Activated CD8-positive, alpha-beta T cell treated with anti-CD3 and anti-CD28 coated beads for 36 hours (primary cell): ENCODE measurements at places on chromosomes 4 and X. TPM values are rescaled to one million over a fixed set of nuclear protein-coding genes. Genes with fewer than 3 reads are reported as not detected.

- H3K36me3 ChIP-seq, result no peaks in the 10 kb centered on the region
- no peaks in the 10 kb centered on the region for H3K27me3 ChIP-seq
- H3K4me3 ChIP-seq, result no peak overlapping the region
- H3K4me1 ChIP-seq, result no peaks in the 10 kb centered on the region
- H3K27ac ChIP-seq, result no peak overlapping the region
Observed at GRCh38 chr4:126756050-126756829, 876.5 kb upstream of the INTU start.

DNA sequence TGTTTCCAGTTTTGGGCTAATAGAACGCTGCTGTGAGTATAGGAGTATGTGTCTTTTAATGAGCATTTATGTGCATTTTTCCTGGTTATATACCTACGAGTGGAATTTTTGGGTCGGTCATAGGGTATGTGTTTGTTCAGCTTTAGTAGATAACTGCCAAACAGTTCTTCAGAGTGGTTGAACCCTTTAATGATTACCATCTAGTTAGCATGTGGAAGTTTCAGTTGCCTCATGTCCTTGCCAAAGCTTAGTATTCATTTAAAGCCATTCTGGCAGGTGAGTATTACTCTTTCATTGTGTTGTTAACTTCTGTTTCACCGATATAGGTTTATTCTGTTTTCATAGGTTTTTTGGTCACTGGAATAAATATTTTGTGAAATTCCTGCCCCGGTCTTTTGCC lies 229.1 kb downstream of the ARHGAP10 start:
- H3K36me3 ChIP-seq, result no peaks in the 10 kb centered on the region
- H3K27me3 ChIP-seq, result no peaks in the 10 kb centered on the region
- no peaks in the 10 kb centered on the region for H3K4me1 ChIP-seq
- no peak overlapping the region for H3K27ac ChIP-seq
- no peak for DNase-seq
- no peak overlapping the region for H3K4me3 ChIP-seq

- no peak overlapping the region for H3K4me3 ChIP-seq
- no peak overlapping the region for H3K27ac ChIP-seq
- no peak for DNase-seq
- H3K4me1 ChIP-seq, result no peaks in the 10 kb centered on the region
- H3K27me3 ChIP-seq, result no peaks in the 10 kb centered on the region
Observed at GRCh38 chrX:35787867-35788266, 10.3 kb upstream of the MAGEB16 start.

DNA sequence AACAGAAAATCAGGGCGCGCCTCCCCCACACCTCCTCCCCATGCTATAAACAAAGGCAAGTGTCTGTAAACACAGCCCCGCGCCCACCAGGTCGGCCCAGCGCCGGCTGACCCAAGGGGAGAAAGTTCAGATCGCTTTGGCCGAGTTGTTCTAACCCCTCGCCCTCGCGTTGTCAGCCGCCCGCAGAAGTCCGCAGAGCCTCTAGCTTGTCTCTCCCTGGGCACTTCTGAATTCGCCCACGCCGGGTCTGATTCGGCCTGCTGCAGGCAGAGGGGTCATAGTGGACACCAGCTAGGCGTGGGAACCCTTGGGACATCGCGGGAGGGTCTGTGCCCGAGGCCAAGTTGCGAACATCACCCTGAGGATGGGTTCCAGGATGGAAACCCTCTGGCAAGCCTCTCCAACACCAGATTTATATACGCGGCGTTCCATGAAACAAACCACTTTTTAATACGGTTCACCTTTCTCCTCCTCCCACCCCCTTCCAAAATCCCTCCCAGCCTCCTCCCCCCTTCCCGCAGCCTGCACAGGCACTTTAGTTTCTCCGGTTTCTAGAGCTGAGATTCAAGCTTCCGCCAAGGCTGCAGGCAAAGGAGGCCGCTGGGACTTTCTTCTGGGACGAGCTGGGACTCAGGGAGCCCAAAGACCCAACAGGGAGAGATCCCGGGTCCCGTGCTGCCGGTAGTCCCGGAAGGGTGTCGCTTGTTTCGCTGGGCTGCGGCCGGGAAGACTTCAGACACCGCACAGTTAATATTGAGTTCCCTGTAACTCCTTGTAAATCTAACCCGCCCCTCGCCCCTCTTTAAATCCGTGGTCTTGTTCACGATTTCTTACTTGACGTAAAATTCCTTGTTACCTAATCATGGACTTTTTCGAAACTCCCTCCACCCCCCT lies 4.7 kb downstream of the HAND2 start:
- H3K27ac ChIP-seq, result no peak overlapping the region
- H3K4me3 ChIP-seq, result no peak overlapping the region
- peaks cover 17% of the 10 kb centered on the region for H3K4me1 ChIP-seq
- peaks cover 87% of the 10 kb centered on the region for H3K27me3 ChIP-seq
- no peak for DNase-seq

DNA sequence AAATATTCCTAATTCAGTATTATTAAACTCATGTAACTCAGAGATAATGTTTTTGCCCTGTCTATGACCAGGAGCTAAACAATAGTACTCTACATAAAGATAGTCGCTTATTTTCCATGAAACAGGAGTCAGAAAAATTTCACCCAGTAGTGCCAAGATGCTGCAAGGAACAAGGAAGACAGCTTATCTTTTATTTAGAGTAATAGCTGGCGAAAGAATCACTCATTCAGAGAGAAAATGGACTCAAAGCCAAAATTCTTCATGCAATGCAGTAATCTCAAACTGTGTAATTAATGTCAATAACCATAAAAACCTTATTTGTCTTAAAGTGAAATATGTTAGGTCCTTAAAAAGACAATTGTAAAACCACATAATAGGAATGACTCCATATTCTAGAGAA lies 477.8 kb downstream of the ANKRD50 start:
- no peak for DNase-seq
- H3K27ac ChIP-seq, result no peak overlapping the region
- H3K4me3 ChIP-seq, result no peak overlapping the region
- H3K4me1 ChIP-seq, result no peaks in the 10 kb centered on the region

DNA sequence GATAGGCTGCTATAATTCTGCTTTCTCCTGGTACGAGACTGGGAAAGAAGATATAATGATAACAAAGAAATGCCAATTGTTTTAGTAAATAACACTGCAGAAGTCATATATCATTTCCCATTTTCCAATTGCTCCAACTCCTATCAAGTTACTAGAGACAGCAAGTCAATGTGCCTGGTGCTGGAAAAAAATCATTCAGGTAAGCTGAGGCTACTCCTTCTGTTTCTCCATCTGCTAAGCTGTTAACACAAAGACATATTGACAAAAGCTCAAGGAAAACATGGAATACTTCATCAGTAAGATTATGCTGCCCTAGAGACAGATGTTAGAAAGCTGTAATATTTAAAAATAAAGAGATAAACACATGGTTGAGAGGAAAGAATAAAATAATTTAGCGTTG lies 10.0 kb downstream of the NAA11 start:
- DNase-seq, result no peak
- H3K4me3 ChIP-seq, result no peak overlapping the region
- no peak overlapping the region for H3K27ac ChIP-seq
- no peaks in the 10 kb centered on the region for H3K36me3 ChIP-seq
- H3K27me3 ChIP-seq, result no peaks in the 10 kb centered on the region
- no peaks in the 10 kb centered on the region for H3K4me1 ChIP-seq

GRCh38 chr4:100913685-100914084 lies 395.9 kb upstream of the EMCN start:
- H3K4me3 ChIP-seq, result no peak overlapping the region
- H3K4me1 ChIP-seq, result no peaks in the 10 kb centered on the region
- H3K27ac ChIP-seq, result no peak overlapping the region
- no peaks in the 10 kb centered on the region for H3K36me3 ChIP-seq
- H3K27me3 ChIP-seq, result peaks cover 10% of the 10 kb centered on the region
- no peak for DNase-seq

GRCh38 chr4:52956691-52957090 lies 94.6 kb downstream of the RASL11B start:
- H3K27ac ChIP-seq, result no peak overlapping the region
- no peaks in the 10 kb centered on the region for H3K4me1 ChIP-seq

DNA sequence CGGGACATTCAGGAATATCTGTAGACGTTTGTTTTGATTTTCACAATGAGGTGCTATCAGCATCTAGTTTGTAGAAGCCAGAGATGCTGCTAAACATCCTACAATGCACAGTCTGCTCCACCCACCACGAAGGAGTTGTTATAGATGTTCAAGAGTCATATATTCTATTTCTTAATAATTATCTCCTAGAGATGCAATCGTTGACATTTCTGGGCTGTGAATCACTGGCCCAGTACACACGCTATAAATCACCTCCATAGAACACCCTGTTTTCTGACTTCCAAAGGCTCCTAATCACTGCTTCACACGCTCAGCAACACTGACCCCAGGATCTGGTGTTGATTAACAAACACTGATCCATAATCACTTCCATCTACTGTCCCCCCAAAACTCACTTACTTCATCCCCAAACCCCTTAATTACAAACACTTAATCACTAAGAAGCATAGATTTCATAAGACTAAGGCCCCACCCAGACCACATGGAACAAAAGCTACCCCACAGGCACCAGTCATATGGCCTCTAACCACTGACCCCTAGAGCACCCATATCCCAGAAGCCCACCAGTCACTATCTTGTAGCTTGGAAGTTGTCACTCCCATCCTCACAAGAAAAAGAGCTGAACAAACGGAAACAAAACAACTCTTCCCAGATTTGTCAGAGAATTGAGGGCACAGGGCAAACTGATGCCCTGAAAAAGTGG lies 31.7 kb upstream of the ZNF41 start:
- no peaks in the 10 kb centered on the region for H3K27me3 ChIP-seq
- no peaks in the 10 kb centered on the region for H3K36me3 ChIP-seq
- H3K4me3 ChIP-seq, result no peak overlapping the region
- H3K4me1 ChIP-seq, result peaks cover 15% of the 10 kb centered on the region
- DNase-seq, result no peak

DNA sequence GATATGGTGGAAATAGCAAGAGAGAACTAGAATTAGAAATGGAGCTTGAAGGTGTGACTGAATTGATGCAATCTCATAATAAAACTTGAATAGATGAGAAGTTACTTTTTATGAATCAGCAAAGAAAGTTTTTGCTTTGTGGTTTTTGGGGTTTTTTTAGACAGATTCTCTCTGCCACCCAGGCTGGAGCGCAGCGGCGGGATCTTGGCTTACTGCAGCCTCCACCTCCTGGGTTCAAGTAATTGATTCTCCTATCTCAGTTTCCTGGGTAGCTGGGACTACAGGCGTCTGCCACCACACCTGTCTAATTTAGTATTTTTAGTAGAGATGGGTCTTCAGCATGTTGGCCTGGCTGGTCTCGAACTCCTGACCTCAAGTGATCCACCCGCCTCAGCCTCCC lies 23.7 kb upstream of the NEIL3 start:
- no peak overlapping the region for H3K27ac ChIP-seq
- no peaks in the 10 kb centered on the region for H3K27me3 ChIP-seq
- H3K36me3 ChIP-seq, result no peaks in the 10 kb centered on the region
- no peak overlapping the region for H3K4me3 ChIP-seq
- no peaks in the 10 kb centered on the region for H3K4me1 ChIP-seq

DNA sequence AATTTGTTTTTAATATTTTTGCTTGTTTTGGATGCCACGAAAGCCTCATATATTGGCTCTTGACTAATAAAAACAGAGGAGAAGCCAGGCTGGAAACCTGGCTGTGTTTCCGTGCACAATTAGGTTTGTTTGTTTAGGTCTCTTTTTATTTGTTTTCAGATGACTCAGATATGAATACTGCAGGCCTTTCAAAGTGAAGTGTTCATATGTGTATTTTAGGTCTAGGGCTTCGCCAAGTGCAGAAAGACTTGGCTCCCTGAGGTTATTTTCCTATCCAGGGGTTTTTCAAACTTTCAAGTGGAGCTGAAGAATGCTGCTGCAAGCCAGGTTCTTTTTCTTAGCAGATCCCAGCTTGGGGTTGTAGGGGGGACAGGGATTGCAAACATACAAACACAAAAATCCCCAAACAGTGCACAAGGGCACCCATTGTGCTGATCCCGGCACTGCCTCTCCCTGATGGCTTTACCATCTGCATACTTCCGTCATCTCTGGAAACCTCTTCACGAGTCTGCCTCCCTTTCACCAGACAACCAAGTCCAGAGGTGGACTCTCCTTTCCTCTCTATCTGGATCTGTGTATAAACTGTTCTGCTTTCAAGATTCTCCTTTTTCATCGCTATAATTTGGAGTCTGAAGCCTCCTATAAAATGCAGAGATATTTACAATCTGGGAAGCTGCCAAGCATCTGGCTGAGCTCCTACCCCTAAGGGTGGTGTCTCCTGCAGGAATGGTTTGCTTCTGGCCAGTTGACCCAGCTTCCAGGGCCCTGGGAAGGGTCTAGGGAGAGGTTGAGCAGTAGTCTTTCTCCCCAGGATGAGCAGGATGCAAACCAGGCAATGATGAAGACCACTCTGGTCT lies 108.6 kb downstream of the SMIM20 start:
- no peak for DNase-seq
- H3K27ac ChIP-seq, result no peak overlapping the region
- H3K4me3 ChIP-seq, result no peak overlapping the region
- peaks cover 22% of the 10 kb centered on the region for H3K27me3 ChIP-seq
- H3K36me3 ChIP-seq, result no peaks in the 10 kb centered on the region

- peaks cover 6% of the 10 kb centered on the region for H3K4me1 ChIP-seq
- peaks cover 26% of the 10 kb centered on the region for H3K36me3 ChIP-seq
Observed at GRCh38 chrX:49183701-49184281, 2.4 kb downstream of the PRICKLE3 start.

GRCh38 chr4:61336916-61337315 lies 136.8 kb downstream of the ADGRL3 start:
- H3K4me1 ChIP-seq, result no peaks in the 10 kb centered on the region
- no peak for DNase-seq
- no peak overlapping the region for H3K27ac ChIP-seq
- H3K27me3 ChIP-seq, result no peaks in the 10 kb centered on the region

- H3K4me1 ChIP-seq, result no peaks in the 10 kb centered on the region
- no peak for DNase-seq
- no peak overlapping the region for H3K27ac ChIP-seq
- no peak overlapping the region for H3K4me3 ChIP-seq
Observed at GRCh38 chr4:6469898-6470501, 2.4 kb downstream of the PPP2R2C start.

- H3K27me3 ChIP-seq, result peaks cover 13% of the 10 kb centered on the region
- no peaks in the 10 kb centered on the region for H3K36me3 ChIP-seq
- no peak overlapping the region for H3K27ac ChIP-seq
- no peaks in the 10 kb centered on the region for H3K4me1 ChIP-seq
- DNase-seq, result no peak
Observed at GRCh38 chr4:185576962-185577950, 41.9 kb upstream of the PDLIM3 start.

GRCh38 chr4:73311428-73311827 lies 52.8 kb upstream of the ANKRD17 start:
- H3K4me1 ChIP-seq, result no peaks in the 10 kb centered on the region
- no peak overlapping the region for H3K4me3 ChIP-seq
- DNase-seq, result no peak
- H3K36me3 ChIP-seq, result no peaks in the 10 kb centered on the region
- H3K27ac ChIP-seq, result no peak overlapping the region

- H3K4me1 ChIP-seq, result peaks cover 60% of the 10 kb centered on the region
- H3K36me3 ChIP-seq, result no peaks in the 10 kb centered on the region
- peak overlapping the region; percentile 49 for H3K4me3 ChIP-seq
Observed at GRCh38 chr4:159175989-159176375, 73.1 kb downstream of the RAPGEF2 start.

- H3K27me3 ChIP-seq, result no peaks in the 10 kb centered on the region
- no peak overlapping the region for H3K4me3 ChIP-seq
- H3K4me1 ChIP-seq, result no peaks in the 10 kb centered on the region
- no peak for DNase-seq
- H3K36me3 ChIP-seq, result no peaks in the 10 kb centered on the region
- no peak overlapping the region for H3K27ac ChIP-seq
Observed at GRCh38 chr4:27861802-27862201, 1001.2 kb downstream of the STIM2 start.

ARHGAP6 gene
- total RNA-seq, result not detected

LUZP4 gene
- not detected for total RNA-seq

PHF8 gene
- 45.6 TPM for total RNA-seq

CCNB3 gene
- 0.25 TPM for total RNA-seq
